ENCODE measurements at places on chromosomes 5 and 9.

DNA sequence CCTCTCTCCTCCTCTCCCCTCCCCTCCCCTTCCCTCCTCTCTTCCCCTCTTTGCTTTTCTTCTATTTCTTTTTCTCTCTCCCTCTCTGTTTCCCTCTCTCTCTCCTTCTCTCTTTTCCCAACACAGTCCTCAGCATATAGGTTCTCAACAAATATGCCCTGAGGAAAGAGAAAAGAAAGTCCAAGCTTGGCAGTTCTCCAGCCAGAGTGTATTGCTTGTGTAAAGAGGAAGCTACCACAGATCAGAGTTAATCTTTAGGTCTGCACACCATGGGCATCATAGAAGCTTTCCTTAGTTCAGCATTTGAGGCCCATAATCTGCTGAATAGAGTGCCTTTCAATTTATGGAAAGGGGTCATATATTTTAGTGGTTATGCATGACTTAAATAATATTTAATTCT, 382.8 kb upstream of the WWC1 start:
- no peak for DNase-seq

DNA sequence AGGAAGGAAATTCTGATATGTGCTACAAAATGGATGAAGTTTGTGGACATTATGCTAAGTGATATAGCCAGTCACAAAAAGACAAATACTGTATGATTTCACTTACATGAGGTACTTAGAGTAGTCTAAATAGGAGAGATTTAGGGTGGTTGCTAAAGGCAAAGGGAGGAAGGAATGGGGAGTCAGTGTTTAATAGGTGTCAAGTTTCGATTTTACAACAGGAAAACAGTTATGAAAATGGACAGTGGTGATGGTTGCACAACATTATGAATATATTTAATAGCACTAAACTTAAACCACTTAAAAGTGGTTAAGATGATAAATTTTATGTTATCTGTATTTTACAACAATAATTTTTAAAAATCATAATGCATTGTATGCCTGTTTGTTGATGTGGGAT, 40.4 kb upstream of the ECM2 start:
- DNase-seq: no peak

DNA sequence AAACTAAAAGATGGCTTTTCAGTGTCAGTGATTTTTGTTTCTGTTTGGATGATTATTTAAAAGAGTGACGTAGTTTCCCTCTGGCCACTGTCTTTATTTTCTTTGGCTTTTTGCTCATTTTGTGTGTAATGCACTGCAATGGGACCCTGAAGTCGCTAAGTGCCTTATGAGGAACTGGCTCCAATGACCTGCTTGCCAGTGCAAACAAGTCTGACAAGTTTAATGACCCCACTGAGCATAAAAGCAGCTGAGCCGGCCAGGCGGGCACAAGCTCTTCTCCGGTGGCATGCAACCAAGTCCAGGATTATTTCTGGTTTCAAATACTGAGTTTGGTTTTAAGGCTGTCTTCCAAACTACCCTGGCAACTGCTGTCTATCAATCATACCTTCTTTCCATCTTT, 15.6 kb upstream of the GNA14 start:
- DNase-seq: no peak

DNA sequence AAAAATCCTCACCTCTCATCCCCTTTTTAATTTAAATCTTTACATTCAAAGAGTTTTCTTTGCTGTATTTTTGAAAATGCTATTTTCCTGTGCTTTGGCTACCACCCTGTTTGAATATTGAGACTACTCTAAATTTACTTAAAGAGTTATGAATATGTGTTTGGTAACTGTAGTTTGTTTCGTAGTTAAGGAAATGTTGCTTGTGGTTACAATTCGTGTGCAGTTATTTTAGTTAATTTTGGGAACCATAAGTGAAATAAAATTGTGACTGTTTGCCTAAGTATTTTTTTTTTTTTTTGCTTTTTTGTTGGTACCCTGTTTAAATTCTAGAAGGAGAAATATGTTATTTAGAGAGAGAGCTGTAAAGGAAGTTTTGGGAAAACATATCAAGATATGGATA, 78.7 kb downstream of the XRCC4 start:
- no peak for DNase-seq

DNA sequence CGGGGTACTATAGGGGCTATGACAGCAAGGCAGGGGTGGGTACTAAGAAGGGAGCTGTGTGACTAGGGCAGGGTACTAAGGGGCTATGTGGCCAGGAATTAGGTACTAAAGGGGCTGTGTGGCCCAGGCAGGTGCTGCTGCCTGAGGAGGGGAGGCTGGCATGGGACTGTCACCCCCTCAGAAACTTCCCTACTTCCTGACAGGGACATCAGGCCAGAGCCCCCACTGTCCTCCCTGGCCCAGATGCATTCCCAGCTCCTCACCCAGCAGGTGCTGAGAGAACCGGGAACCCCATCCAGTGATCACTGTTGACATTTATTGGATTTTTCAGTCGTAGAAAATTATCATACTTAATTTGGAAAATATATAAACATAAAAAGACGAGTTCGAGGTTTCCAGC, 26.6 kb downstream of the IRX2 start:
- no peak for DNase-seq

All from stimulated activated CD8-positive, alpha-beta memory T cell treated with anti-CD3 and anti-CD28 coated beads, Interleukin-15, amount 100 ng/mL, for 1 hour (primary cell).